Immature natural killer cell (primary cell): ENCODE measurements at places on chromosomes 6 and 20. TPM values are rescaled to one million over a fixed set of nuclear protein-coding genes. Genes with fewer than 3 reads are reported as not detected.

RIPOR3 gene
- 0.41 TPM for polyA plus RNA-seq

MEP1A gene
- not detected for polyA plus RNA-seq

DNA sequence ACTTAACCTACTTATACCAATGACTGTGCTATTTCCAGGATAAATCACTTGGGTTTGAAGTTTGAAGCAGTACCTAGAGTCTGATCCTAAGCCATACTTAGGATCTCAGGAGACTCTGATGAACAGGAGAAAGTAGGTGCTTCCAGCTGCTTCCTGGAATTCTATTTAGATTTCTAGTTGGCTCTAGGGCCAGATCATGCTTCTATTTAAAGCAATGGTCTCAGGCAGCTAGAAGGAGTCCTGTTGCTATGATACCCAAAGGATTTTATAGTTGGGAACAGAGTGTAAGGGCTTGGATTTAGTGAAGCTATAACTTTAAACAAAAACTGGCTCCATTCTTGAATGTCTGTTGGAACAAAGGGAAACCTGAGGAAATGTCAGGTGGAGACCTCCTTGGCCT is 52.4 kb upstream of the TINAG start:
- H3K4me3 ChIP-seq: no peak overlapping the region
- H3K4me1 ChIP-seq: no peaks in the 10 kb centered on the region
- no peaks in the 10 kb centered on the region for H3K36me3 ChIP-seq
- DNase-seq: no peak

DNA sequence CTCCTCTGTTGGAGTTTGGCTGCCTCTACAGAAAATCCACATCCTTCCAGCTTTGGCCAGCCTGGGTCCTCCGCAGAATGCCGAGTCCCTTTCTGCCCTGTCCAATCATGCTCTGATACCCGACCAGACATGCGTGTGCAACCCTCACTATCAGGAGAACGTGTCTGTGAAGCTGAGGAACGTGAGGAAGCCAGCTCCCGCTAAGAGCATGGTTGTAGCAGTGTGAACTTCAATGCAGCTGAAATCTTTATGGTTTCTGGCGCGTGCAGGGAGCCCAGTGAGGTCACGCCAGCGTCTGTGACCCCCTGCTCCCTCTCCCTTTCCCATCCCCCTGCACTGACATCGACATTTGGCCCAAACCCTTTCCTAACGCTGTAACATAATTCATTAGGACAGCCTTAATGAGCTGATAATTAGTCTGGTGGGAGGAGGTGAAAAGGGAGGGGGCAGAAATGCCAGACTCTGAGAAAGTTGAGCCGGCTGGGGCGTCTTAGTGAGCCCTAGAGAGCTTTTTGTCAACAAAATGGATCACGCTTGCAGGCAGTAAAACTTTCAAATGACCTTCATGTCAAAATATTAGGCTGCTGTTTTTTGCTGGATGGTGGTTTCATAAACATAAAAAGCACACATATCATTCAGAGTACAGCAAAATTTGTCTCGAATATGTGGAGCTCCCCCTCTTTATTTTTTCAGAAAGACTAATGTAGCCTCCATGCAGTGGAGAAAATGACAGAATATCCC is 423.3 kb downstream of the QKI start:
- H3K36me3 ChIP-seq: no peaks in the 10 kb centered on the region
- H3K27ac ChIP-seq: no peak overlapping the region
- peaks cover 4% of the 10 kb centered on the region for H3K27me3 ChIP-seq
- no peaks in the 10 kb centered on the region for H3K4me1 ChIP-seq
- H3K4me3 ChIP-seq: no peak overlapping the region
- DNase-seq: no peak

GRCh38 chr6:52087498-52087999 is at the start of gene PKHD1:
Gene PKHD1 (minus strand): TSS chr6:52087613. CDS start chr6:52084933, 2,680 bp downstream.
- H3K27me3 ChIP-seq: peaks cover 8% of the 10 kb centered on the region
- no peaks in the 10 kb centered on the region for H3K4me1 ChIP-seq
- H3K36me3 ChIP-seq: no peaks in the 10 kb centered on the region
- H3K27ac ChIP-seq: no peak within 1 kb of the TSS
- no peak for DNase-seq
- H3K4me3 ChIP-seq: no peak within 1 kb of the TSS

GRCh38 chr20:9911519-9911918 is 72.6 kb upstream of the PAK5 start:
- H3K4me3 ChIP-seq: no peak overlapping the region
- DNase-seq: no peak
- no peaks in the 10 kb centered on the region for H3K4me1 ChIP-seq
- peaks cover 1% of the 10 kb centered on the region for H3K27me3 ChIP-seq

DNA sequence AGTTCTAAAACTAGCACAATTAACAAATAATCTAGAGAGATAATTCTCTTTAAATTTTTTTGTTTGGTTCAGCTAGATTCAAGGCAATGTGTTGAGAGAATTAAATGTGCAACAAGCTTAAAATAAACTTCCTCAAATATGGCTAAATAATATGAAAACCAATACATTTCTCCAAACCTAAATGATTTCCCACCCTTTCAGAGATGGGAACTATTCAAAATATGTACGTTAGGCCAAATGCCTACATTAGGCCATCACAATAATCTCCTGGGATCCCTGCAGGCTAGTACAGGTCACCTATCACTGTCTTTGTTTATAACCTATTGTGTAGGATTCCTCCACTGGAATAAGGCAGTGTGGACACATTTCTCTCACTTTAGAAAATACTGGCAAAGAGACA is 1.7 kb downstream of the FAXC start:
- H3K4me1 ChIP-seq: peaks cover 6% of the 10 kb centered on the region
- no peak overlapping the region for H3K27ac ChIP-seq
- H3K4me3 ChIP-seq: no peak overlapping the region

DNA sequence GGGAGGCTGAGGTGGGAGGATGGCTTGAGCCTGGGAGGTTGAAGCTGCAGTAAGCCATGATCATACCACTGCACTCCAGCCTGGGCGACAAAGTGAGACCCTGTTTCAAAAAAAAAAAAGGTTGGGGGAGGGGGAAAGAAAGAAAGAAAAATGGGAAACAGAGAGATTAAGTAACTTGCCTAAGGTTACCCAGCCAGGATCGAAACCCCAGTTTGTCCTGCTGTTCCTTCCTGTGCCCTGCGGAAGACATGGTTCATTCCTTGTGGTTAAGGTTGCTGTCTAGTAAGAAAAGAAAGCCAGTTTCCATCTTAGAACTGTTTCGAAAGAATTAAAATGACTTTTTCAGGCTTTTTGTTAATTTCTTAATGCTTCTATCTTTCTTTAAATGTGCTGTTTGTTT is 29.8 kb downstream of the C6orf89 start:
- H3K27me3 ChIP-seq: no peaks in the 10 kb centered on the region
- H3K4me3 ChIP-seq: no peak overlapping the region
- H3K4me1 ChIP-seq: peaks cover 23% of the 10 kb centered on the region
- DNase-seq: no peak
- peaks cover 33% of the 10 kb centered on the region for H3K36me3 ChIP-seq
